Left renal cortex interstitium (tissue), 4 donors: ENCODE measurements at places on chromosomes 7 and 10.

GRCh38 chr10:43024942-43025700 lies 51.7 kb upstream of the RET start:
- no peak for DNase-seq

DNA sequence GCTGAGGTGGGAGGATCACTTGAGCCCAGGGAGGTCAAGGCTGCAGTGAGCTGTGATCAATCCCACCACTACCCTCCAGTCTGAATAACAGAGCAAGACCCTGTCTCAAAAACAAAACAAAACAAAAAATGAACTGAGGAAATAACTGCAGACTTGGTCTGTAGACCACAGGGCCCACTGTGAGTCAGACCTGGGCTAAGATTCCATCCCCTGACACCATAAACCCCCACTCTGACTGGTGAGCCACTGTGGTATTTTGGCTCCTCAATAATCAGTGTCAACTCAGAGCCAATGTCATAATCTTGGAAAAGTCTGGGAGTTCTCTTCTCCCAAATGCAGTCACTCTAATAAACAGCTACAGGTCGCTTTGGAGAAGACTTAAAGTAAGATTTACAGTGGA lies 24.0 kb upstream of the ERCC6 start:
- no peak for DNase-seq

DNA sequence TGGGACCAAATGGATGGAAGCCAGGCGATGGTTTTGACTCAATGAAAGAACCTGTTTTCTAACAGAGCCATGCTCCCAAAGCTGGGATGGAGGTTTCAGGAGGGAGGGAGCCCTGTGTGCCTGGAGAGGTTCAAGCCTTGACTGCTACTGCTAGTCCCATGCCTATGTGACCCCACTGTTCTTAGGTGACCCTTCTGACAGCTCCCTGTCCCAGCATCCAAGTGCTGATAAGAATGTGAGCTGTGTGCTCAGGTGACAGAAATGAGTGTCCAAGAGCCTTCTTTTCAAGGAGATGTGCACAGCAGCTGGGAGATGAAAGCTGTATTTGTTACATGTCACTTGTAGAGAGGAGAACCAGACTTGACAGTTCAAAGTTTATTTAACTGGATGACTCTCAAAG lies 595.4 kb downstream of the GALNT17 start:
- DNase-seq, result no peak

DNA sequence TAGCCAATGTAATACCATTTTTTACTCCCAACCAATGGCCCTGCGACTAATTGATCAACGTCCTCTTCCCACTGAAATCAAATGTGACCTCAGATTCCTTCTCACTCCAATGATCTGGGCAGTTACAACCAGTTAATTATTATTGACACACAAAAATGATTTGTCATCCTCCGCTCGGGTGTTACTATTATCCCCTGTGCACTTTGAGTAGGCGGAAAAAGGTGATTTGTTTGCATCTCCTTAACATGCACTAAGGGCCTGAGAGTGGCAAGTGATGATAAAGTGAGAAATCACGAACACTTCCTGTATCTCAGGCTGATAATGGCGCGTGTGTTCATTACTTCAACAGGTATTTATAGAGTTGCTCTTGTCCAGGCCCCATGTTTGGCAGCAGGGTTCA lies 40.9 kb upstream of the PNLIP start:
- DNase-seq, result no peak

- no peak for DNase-seq
These were observed 853.5 kb downstream of the KCNMA1 start for GRCh38 chr10:76784076-76784475.

- no peak for DNase-seq
These were observed 109.3 kb downstream of the RTKN2 start for GRCh38 chr10:62159351-62159750.

GRCh38 chr7:108459922-108460551 lies 3.8 kb upstream of the NRCAM start:
- no peak for DNase-seq

- DNase-seq, result no peak
These were observed 6.6 kb upstream of the PITRM1 start for GRCh38 chr10:3179174-3179573.

DNA sequence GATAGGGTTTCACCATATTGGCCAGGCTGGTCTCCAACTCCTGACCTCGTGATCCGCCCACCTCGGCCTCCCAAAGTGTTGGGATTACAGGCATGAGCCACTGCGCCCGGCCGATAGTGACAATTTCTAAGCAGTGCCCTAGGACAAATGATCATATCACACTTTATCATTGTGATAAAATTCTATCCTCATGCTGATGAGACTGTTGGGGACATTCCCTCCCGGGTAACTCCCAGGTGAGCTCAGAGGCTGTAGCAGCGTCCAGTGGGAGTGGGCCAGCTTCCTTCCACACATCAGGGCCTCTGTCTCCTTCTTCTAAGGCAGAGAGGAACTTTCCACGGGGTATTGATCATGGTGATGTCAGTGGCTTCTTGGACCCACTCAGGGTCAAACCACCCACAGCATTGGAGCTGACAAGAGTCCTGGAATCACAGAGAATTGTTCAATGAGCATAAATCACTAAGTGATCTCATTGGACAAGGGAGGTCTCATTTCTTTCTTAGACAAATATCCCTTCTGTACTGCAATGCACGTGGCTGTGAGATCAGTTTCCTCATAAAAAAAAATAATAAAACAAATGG lies 256.1 kb downstream of the KLF6 start:
- no peak for DNase-seq

GRCh38 chr7:135661311-135662122 lies 797 bp upstream of the STMP1 start:
- no peak for DNase-seq

DNA sequence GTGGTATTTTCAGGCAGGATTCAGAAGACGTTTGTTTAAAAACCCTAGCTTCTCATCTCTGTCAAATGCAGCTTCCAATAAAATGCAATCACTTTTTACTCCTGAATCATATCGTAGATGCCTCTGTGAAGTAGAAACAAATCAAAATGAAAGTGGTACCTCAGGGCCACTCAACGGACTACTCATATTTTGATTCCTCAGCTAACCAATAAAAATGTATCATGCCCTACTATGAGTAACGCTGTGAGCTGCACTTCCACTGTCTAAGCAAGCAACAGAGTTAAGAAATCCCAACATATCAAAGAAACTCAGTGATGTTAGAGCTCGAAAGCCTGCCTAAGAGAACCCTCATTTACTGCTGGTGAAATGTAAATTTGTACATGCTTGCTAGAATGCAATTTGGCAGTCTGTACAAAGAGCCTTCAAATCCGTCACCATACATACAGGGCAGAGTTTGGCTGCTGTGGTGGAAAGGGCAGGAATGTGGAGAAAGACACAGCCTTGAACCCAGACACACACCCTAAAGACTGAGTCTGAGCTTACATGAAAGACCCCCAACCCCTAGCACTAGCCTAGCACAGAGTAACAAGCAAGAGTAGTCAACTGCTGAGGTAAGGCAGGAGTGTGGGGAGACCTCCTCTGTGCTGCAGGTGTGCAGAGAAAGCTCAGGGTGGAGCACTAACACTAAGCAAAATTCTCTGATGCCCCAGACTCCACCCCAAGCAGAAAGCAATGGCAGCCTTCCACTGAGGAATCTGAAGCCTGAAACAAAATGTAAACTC lies 151.5 kb downstream of the ANK3 start:
- DNase-seq, result no peak

DNA sequence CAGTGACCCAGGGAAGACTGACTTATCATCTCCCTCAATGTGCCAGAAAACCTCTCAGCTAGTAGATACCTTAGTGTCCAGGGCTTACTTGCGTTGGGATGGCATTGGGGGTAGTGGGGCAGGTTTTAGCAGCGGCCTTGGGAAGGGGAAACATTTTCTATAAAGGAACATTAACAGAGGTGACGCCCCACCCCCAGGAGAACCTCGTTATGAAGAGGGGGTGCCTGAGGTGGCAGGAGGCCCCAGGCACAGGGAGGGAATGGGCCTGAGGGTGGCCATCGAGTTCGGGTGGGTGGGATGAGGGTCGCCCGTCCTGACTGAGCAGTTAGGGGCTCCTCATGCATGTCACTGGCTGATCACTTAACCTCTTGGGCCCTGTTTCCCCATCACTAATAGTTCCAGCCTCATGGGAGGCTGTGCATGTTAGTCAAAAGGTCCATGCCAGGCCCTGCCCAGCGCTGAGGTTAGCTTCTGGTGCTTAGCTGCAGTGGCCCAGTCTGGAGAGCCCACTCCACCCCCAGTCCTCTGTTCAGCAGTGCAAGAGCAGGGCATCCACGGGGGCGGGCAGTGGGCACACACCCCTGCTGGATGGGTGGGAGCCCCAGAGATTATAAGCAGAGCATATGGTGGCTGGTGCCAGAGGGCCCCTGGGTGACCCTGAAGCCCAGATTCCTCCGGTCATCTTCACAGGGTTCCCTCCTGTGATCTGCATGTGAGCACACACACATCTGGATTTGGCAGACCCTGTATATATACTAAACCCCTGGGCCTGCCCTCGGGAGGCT lies 27.0 kb downstream of the UNC5B start:
- no peak for DNase-seq
